GM04504 (cell line): ENCODE measurements at places on chromosomes 5 and 9.

DNA sequence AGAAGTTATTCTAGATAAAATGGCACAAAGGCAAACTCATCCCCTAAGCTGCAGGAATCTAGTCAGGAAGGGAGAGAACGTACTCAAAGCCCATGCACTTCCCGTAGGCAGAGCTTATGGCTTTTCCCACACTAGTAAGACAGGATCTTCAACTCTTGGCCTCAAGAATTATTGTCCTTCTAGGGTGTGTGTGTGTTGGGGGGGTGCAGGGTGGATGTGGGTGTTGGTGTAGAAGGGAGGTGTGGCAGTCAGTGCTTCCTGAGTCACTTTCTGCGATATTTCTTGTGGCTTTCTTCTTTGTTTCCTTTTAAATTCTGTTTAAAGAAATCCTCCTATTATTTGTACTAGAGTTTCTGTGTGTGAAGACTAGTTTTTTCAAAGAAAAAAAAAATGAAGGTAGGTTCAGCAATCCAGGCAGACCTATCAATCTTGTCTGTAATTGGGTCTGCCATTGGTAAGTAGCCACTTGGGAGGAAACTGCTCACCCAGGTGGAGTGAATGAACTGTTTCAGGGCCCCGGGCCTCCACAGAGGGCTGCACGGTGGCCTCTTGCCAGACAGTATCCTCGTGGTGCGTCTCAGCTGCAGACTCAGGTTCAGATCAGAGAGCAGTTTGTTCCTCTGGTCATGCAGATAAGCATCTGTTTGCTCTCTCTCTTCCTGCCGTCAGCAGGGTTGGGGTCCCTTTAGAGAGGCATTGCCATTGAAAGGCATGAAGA is 131.9 kb downstream of the NPR3 start:
- no peak for DNase-seq

DNA sequence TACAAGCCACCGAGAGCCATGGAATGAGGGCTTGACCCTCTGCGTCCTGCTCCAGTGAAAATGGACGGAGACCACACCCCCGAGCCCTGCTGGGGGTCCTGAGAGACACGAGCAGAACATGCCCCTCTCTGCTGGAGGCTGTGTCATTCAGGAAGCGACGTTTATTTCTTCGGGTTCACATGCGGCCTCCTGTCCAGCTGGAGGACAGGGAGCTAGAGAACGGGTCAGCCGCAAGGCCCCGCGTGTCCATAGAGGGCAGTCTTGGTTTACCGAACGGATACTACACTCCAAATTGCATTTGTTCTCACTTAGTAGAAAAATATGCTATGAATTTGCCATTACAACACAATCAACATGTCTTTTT is 36.1 kb downstream of the MRPL36 start:
- peak; percentile 46 for DNase-seq

GRCh38 chr5:175590471-175590881 is 67.4 kb upstream of the HRH2 start:
- no peak for DNase-seq

DNA sequence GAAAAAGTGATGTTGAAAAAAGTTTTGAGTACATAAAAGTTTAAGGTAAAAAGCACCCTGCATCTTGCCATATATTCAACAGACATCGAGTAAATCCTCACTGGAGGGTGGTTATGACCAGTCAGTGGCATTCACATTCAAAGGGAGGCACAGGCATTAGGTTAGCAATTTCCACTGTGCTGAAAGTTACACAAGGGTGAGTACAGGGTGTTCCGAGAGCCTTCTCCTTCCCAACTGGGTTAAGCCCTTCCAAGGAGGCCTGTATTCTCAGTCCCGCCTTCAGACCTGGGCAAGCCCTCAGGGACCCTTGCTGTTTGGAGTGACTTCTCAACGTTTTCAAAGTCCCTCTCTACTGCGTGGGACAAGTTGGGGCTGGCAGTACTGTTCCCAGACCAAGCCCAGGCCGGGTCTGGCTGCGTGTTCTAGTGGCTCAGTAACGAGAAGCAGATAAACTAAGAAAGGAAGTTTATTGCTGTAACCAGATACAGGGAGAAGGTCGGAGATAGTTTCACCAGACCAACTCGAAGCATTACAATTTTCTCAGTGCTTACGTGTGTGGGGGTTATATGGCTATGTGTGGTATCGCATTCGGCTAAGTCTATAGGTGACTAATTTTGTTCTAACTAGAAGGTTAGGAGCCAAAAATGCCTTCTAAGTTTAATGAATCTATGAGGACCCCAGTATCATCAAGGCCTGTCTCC is 13.0 kb upstream of the SETX start:
- DNase-seq = no peak

GRCh38 chr9:79233542-79233941 is 338.2 kb upstream of the TLE4 start:
- DNase-seq = no peak

GRCh38 chr5:2188137-2188536 is 305.4 kb upstream of the IRX4 start:
- no peak for DNase-seq

DNA sequence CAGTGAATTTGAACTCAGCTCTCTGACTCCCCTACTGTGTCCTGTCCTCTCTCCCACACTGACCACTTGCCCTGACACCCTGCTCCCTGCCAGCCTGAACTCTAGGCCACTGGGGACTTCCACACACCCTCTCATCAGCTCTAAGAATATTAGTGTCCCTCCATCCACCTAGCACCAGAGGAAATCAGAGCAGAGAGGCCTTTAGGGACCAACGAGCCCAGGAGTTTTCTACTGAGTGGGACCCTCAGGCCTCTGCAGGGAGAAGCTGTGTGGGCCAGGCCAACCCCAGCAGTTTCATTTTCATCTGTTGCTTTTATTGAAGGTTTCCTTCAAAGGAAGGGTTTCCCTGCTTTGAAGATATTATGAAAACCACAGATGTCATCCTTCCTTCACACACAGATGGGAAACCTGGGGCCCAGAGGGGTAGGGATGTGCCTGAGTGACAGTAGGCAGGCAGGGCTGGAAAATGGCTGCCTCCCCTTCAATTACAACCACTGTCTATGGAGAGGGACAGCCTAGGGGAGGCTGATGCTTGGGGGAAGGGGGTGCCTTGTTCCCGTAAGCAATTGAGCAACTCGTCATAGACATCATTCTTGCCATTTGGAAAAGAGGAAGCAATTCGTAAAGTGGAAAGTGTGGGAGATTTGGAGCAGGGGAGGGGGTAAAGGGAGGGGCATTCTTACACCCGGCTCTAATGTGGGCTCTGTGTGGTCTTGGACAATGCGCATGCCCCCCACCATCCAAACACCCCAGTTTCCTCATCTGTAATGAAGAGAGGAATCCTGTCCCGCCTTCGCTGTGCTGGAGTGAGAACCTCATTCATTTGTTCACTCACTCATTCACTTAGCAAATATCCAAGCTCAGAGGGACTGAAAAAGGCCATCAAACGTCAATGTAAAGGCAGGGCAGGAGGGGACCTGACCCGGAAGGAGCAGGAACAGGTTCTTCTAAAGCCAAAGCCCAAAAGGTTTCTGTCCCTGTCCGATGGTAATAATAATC is 3.9 kb downstream of the GLIPR2 start:
- DNase-seq = no peak

DNA sequence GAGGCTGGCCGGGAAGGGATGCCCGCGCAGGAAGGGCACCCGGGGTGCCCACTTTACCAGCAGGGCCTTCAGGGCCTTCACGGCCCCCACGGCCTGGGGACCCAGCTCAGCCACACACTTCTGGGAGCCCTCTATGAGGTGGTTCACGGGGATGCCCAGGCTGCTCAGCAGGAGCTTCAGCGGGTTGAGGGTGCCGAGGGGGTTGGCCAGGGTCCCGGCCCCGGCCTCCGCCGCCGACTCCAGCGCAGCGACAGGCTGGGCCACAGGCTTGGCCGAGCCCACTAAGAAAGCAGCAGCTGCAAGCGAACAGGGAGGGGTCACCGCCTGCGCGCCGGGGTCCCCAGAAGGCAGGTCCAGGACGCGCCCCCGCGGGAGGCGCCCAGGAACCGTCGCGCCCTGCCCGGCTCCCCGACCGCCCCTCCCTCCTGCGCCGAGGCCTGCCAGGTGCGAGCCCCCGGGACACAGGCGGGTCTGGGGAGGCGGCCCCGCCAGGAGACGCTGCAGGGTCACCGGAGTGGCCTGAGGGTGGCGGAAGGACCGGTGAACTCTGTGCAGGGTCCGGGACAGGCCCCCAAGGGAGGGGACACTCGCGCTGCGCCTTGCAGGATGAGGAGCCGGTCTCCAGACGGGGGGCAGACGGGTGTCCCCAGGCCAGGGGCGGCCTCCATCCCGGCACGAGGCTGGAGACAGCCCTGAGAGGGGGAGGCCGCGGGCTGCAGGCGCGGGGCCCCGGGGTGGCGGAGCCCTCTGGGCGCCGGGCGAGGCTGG is 572 bp downstream of the SCGB3A1 start:
- DNase-seq = no peak

GRCh38 chr9:100690438-100690837 is 112.6 kb downstream of the CAVIN4 start:
- no peak for DNase-seq

- no peak for DNase-seq
These were observed 30.8 kb downstream of the CD14 start for GRCh38 chr5:140602147-140602546.

- no peak for DNase-seq
These were observed 51.5 kb upstream of the IQGAP2 start for GRCh38 chr5:76351577-76351976.

DNA sequence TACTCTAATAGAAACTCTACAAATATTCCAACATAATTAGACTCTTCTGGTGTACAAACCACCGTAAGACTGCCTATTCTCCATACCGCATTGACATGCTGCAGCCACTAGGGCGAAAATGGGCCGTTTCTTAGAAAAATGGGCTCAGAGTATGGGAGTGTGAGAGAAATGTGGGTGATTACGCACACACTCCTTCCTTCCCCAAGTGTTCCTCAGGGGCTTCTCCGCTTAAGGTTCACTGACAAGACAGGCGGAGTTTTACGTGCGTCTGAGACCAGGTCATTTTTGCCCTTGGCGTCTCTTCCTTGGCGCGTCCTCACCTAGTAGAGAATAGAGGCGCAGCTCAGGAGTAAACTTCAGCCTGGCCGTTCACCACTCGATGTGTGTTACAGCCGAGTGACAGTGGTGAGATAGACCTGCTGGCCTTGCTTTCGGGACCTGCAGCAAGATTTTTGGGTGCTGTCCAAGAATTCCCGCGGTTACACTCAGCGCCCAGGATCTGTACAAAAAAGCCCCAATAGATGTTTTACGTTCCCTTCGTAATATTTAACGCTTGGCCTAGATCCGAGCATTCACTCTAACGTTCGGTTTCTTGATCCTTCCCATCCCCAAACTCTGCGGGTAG is 1.8 kb upstream of the NTRK2 start:
- DNase-seq = no peak

DNA sequence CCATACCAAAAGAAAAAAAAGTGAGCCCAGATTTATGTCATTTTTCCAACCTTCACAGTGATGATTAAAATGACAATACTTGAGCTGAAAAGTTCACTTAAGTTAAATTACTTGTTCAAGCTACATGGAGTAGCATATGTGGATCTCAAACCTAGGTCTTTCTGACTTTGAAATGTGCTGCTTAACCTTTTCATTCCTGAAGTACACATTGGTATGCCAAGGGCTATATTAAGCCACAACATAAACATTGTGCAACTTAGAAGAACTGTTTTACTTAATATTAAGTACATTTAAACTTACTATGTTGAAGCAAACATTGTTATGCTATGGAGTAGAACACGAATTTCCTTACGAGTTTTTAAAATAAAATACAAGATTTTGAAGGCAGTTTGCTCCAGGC is 105.0 kb downstream of the GIN1 start:
- no peak for DNase-seq

DNA sequence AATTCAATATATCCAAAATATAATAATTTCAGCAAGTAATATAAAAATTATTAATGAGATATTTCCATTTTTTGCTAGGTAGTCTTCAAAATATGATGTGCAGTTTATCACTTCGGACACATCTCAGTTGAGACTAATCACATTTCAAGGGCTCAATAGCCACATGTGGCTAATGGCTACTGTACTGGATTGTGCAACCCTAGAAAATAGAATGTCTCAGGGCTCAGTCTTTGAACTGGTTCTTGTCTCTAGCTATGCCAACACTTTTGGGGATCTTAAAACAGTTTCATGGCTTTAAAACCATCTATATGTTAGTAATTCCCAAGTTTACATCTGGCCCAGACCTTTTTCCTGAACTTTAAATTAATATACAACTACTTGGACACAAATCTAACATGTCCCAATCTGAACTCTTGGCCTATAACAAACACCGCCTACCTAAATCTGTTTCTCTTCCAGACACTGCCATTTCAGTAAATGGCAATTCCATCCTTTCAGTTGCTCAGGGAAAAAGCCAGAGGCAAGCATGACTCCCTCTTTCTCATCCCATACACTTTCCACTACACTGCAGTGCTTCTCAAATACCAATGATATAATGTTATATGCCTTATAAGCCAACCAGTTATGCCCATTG is 18.8 kb downstream of the PTAR1 start:
- DNase-seq = no peak

DNA sequence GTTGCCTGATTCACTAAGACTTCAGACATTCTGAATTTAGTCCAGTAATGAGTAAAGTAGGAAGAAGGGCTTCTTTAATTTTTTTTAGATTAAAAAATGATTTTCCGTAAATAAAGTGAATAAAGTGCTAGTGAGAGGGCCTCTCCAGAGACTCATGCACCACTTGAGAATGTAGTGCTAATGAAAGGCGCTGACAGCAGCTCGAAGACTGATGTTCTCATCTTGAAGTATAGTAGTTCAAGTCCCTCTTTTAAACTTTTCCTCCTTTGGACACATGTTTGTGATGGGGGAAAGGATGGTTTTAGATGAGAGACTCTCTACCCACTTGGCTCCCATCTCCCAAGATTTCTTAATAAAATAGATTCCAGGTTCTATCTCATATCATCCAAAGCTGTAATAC is 48.5 kb downstream of the G3BP1 start:
- DNase-seq = no peak

DNA sequence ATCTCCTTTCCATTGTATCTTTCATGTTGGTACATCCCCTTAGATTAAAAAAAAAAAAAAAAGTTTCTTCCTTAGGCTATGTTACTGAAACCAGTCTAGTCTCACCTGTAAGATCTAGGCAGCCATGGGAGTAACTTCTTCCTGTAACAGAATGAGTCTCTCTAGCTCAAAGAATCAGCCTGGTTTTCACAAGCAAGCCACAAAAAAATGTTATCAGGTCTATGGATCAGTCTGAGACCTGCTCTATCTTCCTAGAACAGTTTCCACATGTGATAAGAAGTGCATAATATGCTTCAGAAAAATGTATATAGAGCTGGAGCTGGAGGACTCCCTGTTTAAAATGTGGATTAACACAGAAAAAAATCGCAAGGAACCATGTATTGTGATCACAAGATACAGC is 53.8 kb downstream of the ARRDC3 start:
- DNase-seq = no peak

- no peak for DNase-seq
These were observed 30.5 kb upstream of the CSF1R start for GRCh38 chr5:150116667-150117400.
